Activated CD8-positive, alpha-beta T cell treated with anti-CD3 and anti-CD28 coated beads for 36 hours (primary cell): ENCODE measurements at places on chromosomes 6 and 20.
A peak's percentile ranks its signal among the peaks of the same experiment; 100 is the strongest.

DNA sequence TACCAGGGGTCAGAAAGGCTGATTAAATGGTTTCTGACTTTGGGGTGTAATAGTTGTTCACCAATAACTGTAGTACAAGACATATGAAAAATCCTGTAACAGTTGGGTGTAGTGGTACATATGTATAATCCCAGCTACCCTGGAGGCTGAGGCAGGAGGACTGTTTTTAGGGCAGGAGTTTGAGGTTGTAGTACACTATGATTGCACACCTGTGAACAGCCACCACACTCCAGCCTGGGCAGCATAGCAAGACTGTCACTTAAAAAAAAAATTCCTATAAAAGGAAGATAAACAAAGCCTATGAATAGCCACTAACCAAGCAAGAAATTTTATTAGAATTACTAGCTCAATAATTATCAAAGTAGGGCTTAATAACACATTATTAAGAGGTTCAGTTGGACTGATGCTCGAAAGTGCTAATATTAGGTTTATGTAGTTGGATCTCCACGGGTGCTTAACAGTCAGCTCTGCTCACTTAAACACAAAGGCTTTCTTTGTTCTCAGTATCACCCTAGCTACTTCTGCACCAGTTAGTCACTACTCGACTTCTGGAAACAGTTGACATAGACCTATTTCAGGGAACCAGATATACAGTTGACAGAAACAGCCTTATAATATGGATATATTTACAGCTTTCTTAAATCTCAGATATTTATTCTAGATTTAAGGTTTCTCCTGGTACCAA lies 113.0 kb downstream of the MTFR2 start:
- DNase-seq: no peak

DNA sequence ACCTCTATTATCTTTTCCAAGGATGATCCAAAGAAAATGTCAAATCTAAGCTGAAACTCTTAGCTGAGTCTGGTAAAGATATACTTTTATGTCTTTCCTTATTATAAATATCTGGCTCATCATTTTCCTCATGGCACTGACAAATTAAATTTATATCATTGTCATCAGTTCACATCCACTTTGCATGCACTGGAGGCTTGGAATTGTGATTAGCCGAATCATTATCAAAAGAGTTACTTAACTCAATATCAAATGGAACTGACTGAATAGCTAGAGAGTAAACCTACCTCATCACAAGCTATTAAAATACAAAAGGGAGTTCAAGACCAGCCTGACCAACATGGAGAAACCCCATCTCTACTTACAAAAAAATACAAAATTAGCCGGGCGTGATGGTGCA lies 713.9 kb upstream of the MARCKS start:
- DNase-seq: no peak

DNA sequence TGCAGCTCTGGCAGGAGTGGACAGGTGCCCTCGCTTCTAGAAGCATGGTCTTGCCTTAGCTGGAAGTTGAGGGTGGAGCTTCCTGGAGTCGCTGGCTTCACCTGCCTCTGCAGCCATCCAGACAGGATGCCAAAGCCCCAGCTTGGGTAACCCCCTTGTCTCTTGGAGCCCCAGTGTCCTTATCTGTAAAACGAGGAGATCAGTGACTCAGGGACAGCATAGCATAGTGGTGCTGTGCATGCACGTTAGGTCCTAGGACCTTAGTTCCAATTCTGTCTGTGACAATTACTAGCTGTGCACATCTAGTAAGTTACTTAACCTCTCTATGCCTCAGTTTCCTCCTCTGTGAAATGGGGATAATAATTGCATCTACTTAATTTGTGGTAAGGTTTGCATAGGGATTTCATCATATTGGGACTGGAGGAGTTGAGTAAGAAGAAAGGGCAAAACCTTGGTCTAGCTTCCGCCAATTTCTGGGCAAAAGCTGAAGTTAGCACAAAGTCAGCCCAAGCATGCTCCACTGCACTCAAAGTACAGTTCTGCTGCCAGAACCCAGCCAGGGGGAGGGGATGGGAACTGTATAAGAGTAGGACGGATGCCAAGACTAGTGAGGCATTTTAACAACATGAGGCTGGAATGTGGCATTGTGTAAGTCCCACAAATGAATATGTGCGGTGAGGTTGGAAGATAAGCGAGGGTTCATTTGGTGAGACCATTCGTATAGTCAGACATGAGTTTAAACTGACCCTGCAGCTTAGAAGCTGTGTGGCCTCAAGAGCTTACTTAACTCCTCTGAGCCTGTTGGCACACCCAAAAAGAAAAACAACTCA lies 24.5 kb downstream of the TOX2 start:
- no peak for DNase-seq

- no peak for DNase-seq
Observed at GRCh38 chr6:101728956-101729355, 335.4 kb downstream of the GRIK2 start.

GRCh38 chr6:133757335-133757734 lies 131.6 kb upstream of the TCF21 start:
- DNase-seq: no peak

- no peak for DNase-seq
Observed at GRCh38 chr6:111976139-111976538, 77.8 kb upstream of the CCN6 start.

GRCh38 chr6:107666981-107667601 lies 157.0 kb downstream of the SCML4 start:
- no peak for DNase-seq

DNA sequence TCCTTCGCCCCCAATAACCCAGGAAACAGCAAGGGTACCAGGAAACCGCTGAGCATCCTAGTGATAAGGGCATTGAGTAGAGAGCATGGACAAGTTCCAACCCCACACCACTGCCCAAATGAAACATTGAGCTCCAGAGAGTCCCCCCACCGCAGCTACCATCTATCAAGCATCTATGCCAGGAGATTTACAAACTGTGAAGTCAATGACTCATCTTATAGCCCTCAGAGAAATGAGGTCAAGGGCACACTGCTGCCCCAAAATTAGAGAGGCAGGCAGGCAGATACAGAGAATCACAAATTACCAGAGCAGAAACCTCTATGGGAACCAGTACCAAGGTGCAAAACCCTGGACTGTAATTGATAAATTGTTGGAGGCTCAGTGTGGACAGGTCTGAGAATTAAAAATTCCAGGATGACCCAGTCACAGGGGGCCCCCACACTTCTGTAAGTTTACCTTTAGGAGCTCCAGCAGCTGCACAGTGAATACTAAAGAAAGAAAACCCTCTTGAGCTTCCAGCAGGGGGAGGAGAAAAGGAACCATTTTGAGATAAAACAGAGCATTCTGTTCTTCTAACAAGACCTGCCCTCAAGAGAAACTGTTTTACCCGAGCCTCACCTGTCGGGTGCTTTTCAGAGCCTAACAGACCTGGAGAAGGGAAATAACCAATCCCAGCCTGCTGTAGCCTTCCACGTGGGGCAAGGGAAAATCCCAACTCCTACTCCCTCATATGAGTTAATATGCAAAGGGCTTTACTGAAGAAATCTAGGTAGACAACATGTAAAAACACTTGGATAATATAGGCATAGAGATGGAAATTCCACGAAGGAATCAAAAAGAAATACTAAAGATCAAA lies 118.0 kb upstream of the ARID1B start:
- DNase-seq: no peak

DNA sequence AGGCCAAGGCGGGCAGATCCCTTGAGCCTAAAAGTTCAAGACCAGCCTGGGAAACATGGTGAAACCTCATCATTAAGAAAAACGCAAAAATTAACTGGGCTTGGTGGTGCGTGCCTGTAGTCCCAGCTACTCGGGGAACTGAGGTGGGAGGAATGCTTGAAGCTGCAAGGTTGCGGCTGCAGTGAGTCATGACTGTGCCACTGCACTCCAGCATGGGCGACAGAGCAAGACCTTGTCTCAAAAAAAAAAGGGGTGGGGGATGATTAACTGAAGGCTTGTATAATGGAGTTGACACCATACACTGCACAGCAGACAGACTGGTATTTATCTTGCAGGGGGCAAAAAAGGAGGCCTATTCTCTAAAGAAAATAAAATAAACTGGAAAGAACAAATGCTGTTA lies 27.7 kb downstream of the SRPK1 start:
- DNase-seq: no peak

- DNase-seq: no peak
Observed at GRCh38 chr6:113120224-113120581, 736.9 kb upstream of the MARCKS start.

DNA sequence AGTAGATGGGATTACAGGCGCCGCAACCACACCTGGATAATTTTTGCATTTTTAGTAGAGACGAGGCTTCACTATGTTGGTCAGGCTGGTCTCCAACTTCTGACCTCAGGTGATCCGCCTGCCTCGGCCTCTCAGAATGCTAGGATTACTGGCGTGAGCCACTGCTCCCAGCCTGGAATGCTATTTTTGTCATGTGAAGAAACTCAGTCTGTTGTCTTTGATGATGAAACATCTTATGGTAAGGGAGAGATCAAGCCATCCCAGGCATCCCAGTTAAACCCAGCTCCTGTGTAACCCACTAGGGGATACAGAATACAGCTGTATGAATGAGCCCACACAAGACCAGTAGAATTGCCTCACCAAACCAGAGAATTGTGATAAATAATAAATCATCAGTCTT lies 83.6 kb upstream of the RBM24 start:
- DNase-seq: no peak

DNA sequence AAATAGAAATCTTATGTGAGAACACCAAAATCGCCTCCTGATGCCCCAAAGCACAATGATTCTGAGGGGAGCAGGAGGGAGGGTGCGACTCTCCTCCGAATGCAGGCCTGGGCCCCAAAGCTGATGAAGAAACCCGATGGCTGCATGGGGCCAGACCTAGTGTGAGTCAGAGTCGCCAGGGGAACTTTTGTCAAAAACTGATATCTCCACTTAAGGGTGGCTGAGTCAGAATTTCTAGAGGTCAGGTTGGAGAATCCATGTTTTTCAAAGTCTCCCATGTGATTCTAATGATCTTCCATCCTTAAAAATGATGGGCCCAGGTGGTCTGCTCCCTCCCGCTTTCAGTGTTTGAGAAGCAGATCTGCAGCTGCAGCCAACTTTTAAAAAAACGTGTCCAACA lies 172.8 kb downstream of the BACH2 start:
- peak; percentile 81 for DNase-seq

GRCh38 chr6:154284313-154284853 lies 72.2 kb downstream of the IPCEF1 start:
- DNase-seq: no peak

- DNase-seq: no peak
Observed at GRCh38 chr6:158972241-158973233, 27.5 kb downstream of the RSPH3 start.

GRCh38 chr20:11204926-11205768 lies 531.3 kb upstream of the JAG1 start:
- DNase-seq: peak; percentile 42

GRCh38 chr6:105593056-105593690 lies 190.3 kb upstream of the PREP start:
- DNase-seq: no peak

- DNase-seq: peak; percentile 45
Observed at GRCh38 chr6:31042806-31043205, 32.5 kb downstream of the MUC22 start.

- DNase-seq: peak; percentile 84
Observed at GRCh38 chr6:32118782-32119628, 9.0 kb downstream of the ATF6B start.

DNA sequence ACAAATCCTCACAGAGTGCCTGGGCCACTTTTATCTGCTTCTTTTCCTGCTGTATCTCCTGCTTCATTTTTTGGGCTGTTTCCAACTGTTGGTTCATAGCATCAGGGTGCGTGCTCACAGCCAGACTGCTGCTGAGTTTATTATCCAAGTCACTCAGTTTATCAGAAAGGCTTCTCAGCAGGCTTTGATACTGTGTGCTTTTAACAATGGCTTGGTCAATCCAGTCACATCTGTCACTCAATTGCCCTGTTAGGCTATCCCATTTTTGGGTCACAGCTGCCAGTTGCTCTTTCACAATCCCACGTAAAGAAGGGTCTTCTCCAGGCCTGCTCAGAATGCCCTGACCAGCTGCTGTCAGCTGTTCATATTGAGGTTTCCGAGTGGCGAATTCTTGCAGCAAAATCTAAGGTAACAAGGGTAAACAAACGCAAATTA lies 87.2 kb downstream of the DST start:
- DNase-seq: no peak

- DNase-seq: peak; percentile 31
Observed at GRCh38 chr6:160789263-160790027, 87.4 kb downstream of the PLG start.

DNA sequence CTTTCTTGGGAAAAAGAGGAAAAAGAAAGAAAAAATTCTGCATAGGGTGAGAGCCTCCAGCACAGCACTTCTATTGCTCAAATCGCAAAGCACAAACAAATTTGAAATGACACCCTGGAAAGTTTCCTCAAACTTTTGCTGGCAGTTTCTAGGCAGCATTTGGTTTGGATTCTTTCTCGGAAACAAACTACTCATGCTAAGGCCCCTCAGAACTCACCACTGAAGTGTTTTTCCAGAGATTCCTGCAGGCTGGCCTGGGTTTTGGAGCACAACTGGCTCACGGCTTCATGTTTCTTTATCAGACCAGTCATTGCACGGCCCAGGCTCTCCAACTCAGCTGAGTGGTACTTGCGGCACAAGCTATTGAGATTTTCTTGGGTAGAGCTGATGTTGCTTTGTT lies 237.8 kb downstream of the SYNE1 start:
- DNase-seq: no peak

- no peak for DNase-seq
Observed at GRCh38 chr20:20630551-20630950, 81.9 kb downstream of the RALGAPA2 start.

DNA sequence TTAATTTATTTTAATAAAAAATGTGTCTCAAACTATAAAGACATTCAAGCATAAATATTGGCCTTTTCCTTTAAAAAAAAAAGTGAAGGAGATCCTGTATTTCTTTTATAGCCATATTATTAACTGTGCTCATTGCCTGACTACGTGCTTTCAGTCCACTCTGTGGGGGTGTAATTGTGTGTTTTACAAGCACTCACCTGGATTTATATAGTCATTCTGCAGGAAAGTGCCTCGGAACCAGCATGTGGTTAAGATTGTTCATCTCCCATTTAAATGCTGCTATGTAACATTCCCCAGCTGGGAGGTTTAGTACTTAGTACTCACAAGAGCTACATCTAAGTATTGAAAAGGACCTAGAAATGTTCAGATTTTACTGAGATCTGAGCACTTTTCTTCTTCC lies 47.9 kb upstream of the SLC22A16 start:
- DNase-seq: no peak

DNA sequence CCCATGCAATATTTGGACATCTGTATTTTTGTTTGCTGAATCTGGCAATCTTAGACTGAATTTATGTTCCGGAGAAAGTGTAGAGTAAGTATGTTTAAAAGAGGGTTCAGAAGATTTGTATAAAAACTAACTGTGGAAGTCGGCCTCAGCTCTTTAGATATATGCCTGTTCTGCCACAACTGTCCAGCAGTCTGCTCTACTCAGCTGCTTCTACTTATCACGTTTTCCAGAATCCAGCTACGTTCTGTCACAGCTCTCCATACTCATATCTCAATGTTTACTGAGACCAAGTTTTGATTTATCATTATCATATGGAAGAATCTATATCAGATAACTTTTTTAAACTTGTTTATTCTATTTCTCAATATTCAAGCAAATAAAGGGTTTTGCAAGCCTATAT lies 721.3 kb downstream of the EYS start:
- no peak for DNase-seq
